ENCODE measurements at places on chromosomes 6 and 20.

DNA sequence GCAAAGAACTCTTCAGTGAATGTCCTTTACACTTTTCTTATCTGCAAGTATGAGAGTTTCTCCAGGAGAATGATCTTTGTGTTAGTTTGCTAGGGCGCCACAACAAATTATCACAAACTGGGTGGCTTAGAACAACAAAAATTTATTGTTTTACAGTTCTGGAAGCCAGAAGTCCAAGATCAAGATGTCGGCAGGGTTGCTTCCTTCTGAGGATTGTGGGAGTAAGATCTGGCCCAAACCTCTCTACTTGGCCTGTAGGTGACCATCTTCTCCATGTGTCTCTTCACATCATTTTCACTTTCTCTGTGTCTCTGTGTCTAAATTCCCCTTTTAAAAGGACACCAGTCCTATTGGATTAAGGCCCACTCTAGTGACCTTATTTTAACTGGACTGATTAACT, 103.0 kb downstream of the ADTRP start:
- no peak for DNase-seq

- no peak for DNase-seq
These were observed 53.1 kb upstream of the EIF2S2 start for GRCh38 chr20:34165018-34165619.

DNA sequence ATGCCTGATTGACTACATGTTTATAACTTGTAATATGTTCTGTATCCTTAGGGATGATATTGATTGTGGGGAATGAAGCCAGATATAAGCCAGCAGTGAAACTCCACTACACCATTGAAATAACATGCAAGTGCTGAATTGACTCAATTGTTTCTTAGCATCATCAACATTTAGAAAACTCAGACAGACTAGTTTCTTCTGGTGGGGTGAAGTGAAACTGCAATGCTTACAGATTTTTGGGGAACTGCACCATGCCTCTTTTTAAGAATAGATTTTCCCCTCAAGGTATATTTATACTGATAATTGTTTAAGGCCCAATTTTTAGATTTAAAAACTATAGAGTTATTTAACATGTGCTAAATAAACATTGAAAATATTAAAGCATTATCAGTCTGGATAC, 1044.6 kb upstream of the EYS start:
- no peak for DNase-seq

GRCh38 chr20:51346686-51347485, 195.6 kb downstream of the NFATC2 start:
- DNase-seq = no peak

GRCh38 chr6:37347670-37348111, 6.1 kb upstream of the RNF8 start:
- no peak for DNase-seq

All from upper lobe of left lung (tissue), 6 donors.